ENCODE measurements at places on chromosomes 3 and 15.

- no peak for DNase-seq
These were observed 77.8 kb upstream of the HES1 start for GRCh38 chr3:194058189-194058571.

GRCh38 chr3:46574243-46574646 lies 8.1 kb upstream of the LRRC2 start:
- DNase-seq: no peak

- DNase-seq: no peak
These were observed 31.1 kb upstream of the NR2E3 start for GRCh38 chr15:71779073-71779797.

- no peak for DNase-seq
These were observed 79.8 kb upstream of the PFN2 start for GRCh38 chr3:150050510-150050909.

DNA sequence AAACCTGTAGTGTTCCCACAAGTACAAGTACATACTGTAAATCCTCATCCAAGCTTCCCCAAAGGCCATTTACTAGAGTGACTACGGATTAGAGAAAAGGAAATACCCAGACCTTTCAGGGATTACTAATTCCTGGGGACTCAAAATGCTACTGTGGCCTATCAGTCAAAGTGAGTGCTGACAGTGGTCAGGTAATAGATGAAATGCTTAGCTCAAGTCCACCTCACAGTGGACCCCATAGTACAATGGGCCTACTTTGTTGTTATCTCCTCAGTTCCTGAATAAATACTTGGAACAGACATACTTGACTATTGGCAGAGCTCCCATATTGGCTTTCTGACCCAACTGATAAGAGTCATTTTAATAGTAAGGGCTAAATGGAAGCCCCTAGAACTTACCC lies 61.6 kb downstream of the MAP4 start:
- DNase-seq: no peak

DNA sequence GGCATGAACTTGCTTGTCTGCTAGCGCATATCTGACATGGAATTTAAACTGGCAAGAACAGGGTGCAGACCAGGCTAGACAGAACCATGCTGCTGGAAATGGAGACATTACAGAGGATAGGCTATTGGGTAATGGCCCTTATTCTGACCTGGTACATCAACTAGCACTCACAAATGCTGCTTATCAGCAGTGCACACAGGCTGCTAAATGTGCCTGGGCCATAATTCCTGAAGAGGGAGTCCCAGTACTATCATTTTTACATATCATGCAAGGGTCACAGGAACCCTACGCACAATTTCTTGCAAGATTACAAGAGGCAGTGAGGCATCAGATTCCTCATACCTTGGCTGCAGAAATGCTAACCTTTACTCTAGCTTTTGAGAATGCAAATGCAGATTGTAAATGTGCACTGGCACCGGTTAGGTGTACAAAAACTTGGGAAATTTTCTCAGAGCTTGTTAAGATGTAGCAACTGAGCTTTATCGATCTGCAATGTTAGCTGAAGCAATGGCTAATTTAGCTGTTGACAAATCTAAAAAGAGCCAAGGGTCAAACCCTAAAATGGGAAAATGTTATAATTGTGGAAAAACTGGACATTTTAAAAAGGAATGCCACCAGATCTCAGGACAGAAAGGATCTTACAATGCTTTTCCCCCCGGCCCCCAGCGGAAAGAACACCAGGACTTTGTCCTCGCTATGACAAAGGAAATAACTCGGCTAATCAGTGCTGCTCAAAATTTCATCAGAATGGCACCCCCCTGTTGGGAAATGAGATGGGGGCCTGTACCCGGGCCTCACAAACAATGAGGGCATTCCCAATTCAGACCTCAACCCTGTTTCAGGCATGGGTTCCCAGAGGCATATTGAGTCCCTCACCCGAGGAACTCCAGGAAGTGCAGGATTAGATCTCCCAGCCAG lies 21.1 kb downstream of the CCRL2 start:
- DNase-seq: no peak

- DNase-seq: no peak
These were observed 36.8 kb downstream of the FNDC3B start for GRCh38 chr3:172076212-172076611.

- no peak for DNase-seq
These were observed 25.4 kb downstream of the ISG20 start for GRCh38 chr15:88664151-88664778.

DNA sequence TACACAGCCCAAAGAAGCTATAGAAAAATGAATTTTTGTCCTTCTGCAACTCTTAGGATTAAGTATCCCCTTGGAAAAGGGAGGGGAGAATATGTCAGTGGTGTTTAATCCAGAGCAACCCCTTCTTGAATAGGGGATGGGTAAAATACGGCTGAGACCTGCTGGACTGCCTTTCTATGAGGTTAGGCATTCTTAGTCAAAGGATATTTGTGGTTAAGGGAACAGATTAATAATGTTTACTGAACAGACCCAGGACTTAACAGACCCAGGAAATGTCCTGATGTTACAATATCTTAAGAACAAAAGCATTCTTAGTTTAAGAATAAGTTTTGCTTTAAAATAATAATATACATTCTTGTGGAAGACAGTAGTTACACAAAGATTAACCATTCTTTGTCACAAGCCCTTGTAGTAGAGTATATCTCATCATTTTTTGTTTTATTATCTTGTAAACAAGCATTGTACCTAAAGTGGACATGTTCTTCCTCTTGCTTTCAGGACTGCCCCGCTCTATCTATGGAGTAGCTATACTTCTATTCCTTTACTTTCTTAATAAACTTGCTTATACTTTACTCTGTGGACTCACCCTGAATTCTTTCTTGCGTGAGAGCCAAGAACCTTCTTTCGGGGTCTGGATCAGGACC lies 43.8 kb upstream of the B3GALNT1 start:
- DNase-seq: no peak

DNA sequence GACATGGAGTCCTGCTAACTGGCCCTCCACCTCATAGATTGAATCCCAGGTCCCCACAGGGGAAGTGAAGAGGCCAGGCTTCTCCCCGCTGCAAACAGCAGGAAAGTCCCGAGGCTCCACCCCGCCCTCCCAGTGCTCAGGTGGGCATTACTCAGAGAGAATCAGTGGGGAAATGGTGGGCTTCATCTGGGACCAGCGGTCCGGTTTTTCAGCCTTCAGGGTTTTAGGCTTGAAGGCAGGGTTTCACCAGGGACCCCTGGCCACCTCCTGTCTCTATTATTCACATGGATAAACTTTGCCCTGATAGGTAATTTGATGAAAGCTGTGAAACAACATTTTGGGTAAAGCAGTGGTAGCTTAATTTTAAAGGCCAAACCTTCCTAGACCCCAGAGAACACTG lies 31.3 kb downstream of the MKRN3 start:
- DNase-seq: no peak

Measured in activated CD8-positive, alpha-beta memory T cell treated with anti-CD3 and anti-CD28 coated beads for 1 hour (primary cell).